CD4-positive, alpha-beta T cell (primary cell): ENCODE measurements at places on chromosomes 2 and 18.

DNA sequence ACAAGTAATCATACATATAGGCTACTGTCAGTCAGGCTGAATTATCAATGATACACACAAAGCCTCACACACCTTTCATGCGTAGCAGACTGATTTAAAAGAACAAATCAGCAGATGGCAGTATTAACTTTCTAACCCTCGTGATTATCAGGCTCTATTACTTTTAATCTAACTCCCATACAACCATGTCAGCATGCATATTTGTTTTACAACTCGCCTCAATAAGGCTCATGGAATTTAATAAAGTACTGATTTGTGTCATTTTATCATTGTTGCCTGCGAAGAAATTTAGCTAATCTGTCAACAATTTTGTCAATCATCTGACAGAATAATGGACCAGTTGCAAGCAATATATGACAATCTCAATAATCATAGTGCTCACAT, 82.8 kb downstream of the SLC25A12 start:
- no peak for DNase-seq

DNA sequence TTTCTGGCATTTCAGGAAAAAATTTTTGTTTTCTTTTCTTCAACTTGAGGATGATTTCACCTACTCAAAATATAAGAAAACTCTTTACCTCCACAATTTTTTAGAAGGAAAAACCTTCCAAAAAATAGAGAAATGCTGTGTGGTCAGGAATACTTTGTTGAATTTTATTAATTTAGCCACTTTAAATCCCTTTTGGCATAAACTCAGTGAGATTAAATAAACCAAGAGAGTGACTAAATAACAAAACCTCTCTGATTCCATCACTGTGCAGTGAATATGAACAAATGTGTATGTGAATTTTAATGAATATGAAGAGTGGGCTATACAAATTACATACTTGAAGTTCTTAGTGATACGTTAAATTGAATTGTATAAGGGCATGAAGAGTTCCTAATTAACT, 25.8 kb upstream of the CYTIP start:
- DNase-seq = no peak

DNA sequence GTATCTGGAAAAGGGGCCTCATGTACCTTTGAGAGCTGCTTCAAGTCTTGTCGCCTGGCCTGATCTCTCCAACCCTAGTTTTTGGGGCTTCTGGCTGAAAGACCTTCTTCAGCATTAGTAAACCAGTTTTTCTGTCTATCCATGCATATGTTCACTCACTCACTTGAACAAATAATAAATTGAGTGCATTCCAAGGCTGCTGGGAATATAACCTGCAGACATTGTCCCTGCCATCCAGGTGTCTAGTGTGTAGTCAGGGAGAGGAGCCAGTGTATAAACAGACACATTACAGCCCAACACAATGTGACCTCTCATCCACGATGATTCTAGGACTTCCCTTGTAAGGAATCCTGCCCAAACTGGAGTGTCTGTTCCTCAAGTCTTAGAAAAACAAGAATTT, 262.1 kb downstream of the PRKCE start:
- DNase-seq = no peak

GRCh38 chr18:32445846-32446245, 24.8 kb downstream of the GAREM1 start:
- DNase-seq = no peak

DNA sequence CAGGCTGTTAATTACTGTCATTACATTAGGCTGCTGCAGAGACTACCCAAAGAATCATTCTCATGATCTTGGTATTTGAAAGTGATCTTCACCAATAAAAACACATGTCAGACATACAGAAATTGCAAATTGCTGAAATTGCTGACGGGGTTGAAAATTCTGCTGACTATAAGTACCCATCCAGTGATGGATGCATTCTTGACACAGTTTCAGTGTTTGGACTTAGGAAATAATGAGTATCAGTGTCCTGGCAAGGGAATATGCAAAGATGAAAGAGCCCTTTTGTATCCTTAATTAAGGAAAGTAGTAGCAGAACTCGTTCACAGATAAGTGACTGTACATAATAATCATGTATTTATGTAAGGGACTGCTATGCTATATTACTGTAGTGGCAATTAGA, 221.1 kb upstream of the ATP5MC3 start:
- DNase-seq = no peak

DNA sequence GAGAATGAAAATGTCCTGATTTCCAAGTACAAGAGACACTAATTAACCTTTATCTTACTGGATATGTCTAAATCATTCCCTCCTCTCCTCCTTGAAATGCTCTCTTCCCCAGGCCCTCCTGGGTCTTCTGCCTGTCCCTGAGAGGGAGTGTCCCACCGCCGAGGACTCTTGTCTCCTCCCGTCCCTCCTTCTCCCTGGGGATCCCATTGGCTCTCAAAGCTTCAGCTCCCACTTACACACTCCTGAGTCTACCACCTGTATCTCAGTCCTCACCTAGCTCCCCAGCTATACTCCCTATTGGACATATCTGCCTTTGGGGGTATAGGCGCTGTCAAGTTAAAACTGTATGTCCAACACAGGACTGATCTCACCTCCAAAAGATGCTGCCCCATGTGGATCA, 116.1 kb downstream of the TMEM163 start:
- no peak for DNase-seq

DNA sequence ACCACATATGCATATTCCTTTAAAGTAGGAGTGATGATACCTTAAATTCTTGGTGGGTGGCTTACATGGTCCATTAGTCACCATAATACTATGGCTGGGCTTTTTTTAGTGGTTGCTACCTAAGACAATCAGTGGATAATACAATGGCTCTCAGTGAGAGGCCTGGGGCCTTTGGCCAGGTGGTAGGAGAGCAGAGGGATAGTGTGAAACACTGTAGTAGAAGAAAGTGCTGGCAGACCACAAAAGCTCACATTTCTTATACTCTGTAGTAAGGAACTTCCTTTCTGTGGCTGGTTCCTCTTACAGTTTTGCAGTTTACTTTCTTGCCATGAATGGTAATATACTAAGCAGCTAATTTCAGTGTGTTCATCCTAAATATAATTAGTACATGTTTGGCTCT, 583.5 kb downstream of the XIRP2 start:
- no peak for DNase-seq

- DNase-seq = no peak
Observed at GRCh38 chr2:95700519-95700918, 108.7 kb downstream of the TRIM43 start.

DNA sequence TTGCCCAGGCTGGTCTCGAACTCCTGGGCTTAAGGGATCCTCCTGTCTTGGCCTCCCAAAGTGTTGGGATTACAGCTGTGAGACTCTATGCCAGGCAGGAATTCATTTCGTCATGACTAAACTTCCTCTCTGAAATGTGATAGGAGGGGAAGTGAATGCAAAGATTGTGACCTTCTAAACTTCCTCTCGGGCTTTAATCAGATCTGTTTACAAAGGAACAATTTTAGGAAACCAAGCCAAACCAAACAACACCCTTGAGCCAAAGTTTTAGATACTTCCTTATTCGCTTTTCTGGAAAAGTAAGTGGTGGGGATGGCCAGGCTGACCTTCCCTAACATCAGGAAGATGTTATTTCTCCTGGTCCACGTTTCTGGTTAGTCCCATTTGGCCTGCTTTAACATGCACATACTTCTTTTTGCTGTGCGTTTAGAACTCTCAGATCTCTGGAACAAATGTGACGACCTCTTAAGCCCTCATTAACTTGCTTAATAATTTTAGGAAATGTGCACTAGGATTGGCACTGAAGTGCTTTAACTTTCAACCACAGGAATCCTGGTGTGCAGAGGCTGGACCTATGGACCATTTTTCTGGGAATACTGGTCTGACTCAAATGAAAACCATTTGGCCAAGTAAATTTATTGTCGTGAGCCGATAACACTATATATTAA, 33.2 kb upstream of the YES1 start:
- DNase-seq = no peak

DNA sequence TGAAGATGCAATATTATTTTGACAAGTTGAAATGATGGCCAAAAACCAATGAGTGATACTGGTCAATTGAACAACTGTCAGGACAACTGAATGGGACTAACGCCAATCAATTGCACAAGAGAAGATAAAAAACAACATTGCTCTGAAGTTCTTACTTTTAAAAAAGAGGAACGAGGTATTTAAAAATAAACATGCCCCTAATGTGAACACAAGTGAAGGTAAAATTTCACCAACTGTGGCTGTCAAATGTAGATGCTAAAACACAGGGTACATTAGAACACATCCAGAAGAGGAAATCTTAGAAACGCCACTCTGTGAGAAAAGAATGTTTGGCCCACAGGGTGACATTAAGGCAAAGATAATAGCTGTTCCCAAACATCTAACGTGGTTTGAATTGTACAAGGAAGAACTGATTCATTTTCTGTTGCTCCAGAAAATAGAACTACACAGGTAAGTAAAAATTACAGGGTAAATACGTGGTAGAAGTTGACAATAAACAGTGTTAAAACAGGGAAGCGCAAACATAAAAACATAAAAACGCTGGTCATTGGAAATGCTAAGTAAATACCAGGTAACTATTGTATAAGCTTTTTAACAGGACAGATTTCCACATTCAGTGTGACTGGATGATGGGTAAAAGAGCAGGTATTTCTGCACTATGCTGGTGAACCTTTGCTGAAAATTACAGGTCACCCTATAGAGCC, 20.3 kb downstream of the LONRF2 start:
- DNase-seq = no peak

DNA sequence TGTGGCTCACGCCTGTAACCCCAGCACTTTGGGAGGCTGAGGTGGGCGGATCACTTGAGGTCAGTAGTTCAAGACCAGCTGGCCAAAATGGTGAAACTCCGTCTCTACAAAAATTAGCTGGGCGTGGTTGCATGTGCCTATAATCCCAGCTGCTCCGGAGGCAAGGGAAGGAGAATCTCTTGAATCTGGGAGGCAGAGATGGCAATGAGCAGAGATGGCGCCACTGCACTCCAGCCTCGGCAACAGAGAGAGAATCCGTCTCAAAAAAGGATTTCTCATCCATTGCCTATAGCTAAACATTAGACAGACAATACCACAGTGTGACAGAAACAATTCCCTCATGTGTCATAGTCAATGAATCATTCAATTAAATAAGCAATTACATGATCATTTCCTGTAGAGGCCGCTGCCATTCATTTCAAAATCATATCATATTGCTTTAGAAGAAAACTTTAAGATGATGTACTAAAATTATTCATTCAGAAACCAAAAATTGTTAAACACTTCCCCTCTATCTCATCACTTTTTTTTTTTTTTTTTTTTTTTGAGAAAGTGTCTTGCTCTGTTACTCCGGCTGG, 69.5 kb upstream of the TGIF1 start:
- DNase-seq = no peak

DNA sequence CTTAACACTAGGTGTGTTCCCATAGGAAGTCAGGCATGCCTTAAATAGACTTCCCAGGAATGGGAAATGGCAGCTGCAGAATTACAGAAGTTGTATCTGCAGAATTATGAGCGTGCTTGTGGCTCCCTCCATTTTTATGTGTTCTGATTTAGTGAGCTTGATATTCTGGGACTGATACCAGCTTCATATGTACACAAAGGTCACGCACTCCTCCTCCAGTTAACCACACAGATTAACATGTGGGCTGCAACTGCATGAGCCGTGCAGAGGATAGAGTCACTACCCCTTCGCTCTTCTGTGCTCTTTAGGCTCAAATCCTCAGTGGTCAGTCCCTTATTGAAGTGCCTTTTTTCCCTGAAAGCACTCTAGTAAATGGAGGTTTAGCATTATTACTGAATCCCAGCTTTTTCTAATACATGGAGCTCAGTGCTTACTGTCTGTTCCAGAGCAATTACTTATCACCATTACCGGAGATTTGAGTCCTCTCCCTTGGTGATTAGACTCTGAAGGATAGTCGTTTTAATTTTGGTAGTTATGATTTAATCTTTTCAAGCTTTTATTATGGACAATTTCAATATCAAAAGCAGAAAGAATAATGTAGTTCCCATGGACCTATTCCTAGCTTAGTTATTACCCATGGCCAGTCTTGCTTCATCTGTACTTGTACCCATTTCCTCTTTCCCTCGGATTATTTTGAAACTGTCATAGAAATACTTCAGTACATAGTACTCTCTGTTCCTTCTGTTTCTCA, 238.3 kb downstream of the PRKCE start:
- no peak for DNase-seq

- no peak for DNase-seq
Observed at GRCh38 chr2:185014076-185014475, 415.7 kb downstream of the ZNF804A start.

DNA sequence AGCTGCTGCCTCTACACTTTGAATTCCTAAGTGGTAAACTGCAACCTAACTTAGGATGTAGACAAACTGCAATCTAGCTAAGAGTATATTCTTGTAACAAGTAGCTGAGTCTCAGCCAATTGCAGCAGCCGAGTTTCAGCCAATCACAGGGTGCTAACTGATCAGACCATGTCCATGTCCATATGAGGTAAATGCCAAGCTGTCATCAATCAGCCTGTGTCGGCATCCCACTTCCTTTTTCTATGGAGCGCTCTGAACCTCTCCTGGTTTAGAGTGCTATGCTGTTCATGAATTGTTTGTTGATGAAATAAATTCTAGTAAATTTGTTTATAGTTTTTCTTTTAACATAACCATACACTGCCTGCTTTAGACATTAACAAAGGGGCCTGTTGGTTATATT, 408.8 kb downstream of the NBAS start:
- DNase-seq = no peak

- no peak for DNase-seq
Observed at GRCh38 chr2:106977717-106978116, 91.8 kb upstream of the ST6GAL2 start.

- no peak for DNase-seq
Observed at GRCh38 chr18:37846996-37847395, 281.4 kb upstream of the CELF4 start.

DNA sequence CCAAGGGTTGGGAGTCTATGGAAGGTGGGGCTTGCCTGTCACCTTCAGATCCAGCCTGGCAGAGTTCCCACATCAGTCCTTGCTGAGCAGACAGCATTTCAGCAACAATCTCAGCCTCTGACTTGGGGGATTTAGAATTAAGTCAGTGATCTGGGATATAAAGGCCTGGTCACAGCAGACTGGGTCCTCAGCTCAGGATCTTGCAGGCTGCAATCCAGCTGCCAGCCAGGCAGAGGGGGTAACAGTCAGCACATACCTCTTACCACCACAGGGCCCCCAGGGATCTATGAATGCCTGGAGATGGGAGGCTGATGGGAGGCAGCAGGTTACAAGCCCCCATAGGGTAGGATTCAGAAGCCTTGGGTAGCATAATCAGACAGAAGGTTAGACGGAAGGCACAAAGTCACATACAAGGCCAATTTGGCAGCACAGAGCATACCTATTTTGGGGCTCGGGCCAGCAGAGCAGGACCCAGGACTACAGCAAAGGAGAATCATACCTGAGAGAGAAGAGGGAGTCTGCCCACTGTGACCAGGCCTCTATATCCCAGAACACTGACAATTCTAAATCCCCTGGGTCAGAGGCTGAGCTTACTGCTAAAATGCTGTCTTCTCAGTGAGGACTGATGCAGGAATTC, 163.5 kb downstream of the MTCL1 start:
- no peak for DNase-seq

- no peak for DNase-seq
Observed at GRCh38 chr2:215705771-215706361, 270.0 kb upstream of the FN1 start.
